ENCODE measurements at places on chromosomes 5 and 9.

- DNase-seq, result peak; percentile 10
Observed at GRCh38 chr9:101536938-101537337, 3.3 kb downstream of the RNF20 start.

GRCh38 chr9:92035146-92035545, 80.1 kb downstream of the SPTLC1 start:
- DNase-seq, result no peak

- no peak for DNase-seq
Observed at GRCh38 chr9:114263853-114264510, 58.9 kb upstream of the ORM1 start.

DNA sequence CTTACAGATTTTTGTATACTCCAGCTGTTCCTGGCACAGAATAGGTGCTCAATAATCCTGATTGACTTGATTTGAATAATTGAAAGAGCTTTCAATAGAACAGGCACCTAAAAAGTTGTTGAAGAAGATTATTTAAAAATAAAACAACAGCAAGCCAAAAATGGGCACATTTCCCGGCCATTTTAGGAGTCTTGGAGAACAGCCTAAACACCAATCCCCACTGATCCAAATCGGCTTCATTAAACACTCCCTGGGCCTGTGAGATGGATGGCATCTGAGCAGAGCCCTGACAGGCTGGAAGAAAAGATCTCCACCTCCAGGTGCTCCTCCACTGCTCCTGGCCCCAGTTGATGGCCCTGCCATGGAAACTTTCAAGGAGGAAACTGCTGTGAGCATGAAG, 213.3 kb downstream of the MAN2A1 start:
- DNase-seq, result no peak

GRCh38 chr9:19342947-19343346, 37.1 kb downstream of the RPS6 start:
- no peak for DNase-seq

DNA sequence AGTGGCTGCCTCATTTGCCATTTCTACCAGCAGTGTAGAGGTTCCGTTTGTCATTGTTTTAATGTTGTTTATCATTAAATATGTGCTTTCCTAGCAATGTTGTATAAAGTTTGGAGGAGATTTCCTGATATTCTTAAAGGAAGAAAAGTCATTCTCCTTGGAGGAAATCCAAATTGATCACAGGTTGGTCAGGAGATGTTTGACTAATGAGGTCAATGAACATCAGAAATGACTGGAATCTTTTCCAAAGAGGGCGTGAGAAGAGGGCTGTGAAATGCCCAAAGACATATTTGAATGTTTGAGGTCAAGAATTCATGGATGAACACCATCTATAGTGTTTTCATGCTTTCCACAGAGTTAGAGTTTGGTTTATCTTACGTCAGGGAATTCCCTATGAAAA, 471.3 kb downstream of the MAT2B start:
- no peak for DNase-seq

DNA sequence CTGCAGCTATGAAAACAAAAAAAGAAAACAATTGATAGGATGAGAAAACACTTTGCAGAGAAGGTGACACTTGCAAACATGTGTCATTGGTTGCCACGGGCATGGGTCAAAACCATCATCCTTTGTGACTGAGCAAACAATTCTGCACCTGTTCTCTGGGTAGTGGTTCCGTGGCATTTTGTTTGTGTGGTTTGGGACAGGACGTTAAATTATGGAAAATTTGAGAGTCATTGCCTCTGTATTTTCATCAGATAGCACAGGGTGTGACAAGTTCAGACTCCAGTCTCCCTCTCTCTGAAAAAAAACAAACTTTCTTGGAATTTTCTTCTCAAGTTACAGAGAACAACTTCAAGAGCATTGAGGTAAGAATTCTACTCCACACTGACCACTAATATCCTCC, 113.4 kb upstream of the HMHB1 start:
- DNase-seq, result no peak

GRCh38 chr9:12723409-12724028, 30.3 kb downstream of the TYRP1 start:
- no peak for DNase-seq
